Activated gamma-delta T cell (primary cell): ENCODE measurements at places on chromosomes 6 and 20.
A peak's percentile ranks its signal among the peaks of the same experiment; 100 is the strongest.

DNA sequence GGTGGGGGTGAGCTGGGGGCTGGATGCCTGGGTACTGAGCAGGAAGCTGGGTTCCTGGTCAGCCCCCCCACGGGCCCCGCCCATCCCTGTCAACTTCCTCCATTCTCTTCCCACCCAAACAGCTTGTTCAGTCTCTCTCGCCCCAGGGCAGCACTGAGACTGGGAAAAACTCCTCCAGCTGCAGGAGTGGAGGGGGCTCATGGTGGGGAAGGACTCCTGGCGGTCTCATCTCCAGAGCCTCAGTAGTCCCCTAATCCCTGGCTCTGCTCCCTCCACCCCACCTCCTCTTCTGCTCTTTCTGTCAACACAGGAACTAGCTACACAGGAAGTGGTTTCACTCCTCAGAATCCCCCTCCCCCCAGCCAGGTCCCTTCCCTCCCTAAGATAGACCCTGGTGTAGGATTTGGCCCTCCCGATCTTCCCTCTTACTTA is at the start of gene GPSM3:
Gene GPSM3 (minus strand): TSS at position 36 of the 432 bp plus-strand sequence. CDS start 130 bp downstream, outside the sequence.
- no peak for DNase-seq

- no peak for DNase-seq
These were observed 431.7 kb upstream of the MAP3K7 start for GRCh38 chr6:91018586-91018985.

DNA sequence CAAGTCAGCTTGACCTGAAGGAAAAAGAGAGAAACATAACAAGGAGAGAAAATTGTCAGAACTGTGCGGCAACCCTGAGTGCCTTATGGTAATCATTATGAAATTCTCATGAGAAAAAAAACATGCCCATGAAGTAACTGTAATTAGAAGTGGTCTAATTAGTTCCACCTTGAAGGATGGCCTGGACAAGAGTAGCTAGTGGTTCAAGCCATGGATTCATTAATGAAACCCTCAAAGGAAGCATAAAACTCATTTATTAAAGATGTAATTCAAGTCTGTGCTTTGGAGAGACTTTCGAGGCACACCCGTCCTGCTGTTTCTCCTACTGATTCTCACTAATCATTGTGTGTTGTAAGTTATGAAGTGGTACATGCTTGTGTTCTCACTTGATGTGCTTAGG is 160.2 kb downstream of the PHF3 start:
- no peak for DNase-seq

DNA sequence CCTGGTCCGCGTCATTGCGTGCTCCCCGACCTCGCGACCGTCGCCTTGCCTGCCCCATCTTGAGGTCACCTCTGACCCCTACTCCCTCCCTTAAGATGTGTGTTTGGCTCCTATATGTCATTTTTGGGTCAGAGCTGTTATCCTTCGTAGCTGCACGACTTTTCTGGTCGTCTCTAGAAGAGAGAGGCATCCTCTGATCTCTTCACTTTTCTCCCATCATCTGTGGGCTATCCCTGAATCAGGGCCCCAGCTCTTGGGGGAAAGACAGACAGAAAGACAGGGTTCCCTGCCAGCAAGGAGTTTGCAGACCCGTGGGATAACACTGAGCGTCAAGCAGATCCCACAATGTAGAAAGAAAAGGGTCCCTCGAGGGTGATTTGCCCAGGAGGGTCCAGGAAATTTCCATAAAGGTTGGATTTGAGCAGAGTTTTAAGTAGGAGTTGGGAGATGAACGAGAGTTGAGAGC is 555 bp downstream of the FAM120B start:
- DNase-seq, result no peak

DNA sequence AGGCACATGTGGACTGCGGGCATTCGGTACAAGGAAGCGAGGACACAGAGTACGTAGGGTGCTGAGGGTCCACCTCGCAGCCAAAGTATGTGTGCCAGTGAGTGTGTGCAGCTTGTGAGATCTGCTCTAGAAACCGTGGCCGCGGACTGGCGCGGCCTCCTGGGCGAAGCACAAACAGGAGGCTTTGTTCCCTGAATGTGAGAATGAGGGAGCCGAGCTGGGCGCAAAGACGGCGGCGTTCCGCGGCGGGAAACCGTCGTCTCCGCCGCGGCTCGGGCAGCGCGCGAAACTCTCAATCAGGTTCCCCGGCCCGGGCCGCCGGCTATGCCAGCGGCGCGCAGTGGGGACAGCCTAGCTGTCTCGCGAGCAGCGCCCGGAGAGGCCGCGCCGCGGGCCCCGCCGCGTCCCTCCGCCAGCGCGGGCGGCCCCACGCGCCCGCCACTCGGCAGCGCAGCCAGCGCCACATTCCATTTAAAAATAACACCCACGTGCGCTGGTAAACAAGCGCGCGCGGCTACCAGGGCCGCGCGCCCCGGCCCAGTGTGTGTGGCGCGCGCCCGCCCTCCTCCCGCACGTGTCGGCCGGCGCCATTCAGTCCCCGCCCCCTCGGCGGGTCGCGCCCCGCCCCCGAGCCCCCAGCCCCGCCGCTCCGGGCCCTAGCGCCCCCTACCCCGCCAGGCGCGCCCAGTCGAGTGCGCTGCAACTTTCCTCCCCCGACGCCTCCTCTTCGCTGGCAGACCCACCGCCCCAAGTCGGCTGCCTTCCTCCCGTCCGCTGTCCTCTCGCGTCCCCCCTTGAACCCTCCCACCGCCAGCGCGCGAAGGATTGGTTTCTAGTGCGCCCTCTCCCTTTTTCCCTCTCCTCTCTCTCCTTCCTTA is 3.0 kb upstream of the FOXO3 start:
- peak; percentile 80 for DNase-seq

DNA sequence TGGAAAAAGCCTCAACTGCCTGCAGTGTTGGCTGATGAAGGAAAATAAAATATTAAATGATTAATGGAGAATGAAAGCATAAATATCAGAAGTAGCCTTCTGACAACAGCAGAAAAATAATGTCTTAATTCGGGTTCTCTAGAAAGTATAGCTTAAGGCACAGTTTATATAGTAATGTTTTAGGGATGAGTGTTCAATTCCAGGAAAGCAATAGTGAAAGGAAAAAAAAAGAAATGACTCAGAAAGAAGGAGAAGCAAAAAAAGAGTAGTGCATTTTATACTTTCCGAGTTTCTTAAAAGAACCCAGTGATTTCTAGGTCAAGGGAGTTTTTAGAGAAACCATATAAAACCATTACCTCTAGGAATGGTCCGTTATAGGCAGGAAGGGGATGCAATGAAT is 137.3 kb downstream of the HTR1B start:
- no peak for DNase-seq

DNA sequence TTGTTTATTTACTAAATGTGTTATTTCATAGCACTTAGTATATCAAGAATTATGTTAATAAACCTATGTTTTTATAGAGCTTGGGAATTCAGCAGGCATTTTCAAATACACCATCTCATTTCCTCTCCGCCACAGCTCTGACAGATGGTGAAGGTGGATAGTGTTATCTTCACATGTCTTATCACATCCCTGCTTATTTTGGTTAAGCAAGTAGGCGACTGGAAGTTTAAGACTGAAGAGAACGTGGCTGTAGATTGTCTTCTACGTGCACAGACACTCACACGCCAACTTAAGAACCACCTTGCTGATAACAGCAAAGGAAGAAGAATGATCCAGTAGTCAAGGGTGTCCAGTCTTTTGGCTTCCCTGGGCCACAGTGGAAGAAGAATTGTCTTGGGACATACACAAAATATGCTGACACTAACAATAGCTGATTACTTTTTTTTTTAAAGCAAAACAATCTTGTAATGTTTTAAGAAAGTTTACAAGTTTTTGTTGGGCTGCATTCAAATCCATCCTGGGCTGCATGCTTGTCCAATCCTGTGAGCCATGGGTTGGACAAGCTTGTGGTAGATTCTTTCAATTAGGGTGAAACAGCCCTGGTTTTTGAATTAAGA is 43.3 kb upstream of the SCGN start:
- DNase-seq, result no peak

DNA sequence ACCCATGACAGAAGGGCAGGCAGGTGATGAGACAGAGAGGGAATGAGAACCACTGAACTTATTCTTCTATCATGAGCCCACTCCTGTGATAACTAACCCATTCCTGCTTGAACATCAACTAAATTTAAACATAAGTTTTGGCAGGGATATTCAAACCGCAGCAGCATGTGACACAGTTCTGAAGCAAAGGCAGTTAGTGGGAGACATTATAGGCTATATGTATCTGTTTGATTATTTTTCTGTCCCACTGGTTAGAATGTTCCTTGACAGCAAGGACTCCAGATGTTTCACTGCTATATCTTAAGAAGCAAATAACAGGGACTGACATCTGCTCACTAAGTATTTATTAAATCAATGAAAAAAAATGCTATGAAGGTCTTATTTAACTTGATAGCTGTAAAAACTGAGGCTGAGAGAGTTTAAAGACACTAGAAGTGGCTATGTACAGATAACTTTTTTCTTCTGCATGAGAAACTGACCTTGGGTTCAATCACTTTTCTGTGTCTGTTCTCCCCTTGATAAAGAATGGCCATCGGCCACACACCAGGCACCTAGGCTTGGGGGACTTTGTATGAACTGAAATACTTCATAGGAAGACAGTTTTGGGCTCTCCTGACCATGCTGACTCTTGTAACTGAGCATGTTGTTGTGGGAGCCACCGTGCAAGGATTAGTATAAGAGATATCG is 90.9 kb downstream of the CEP162 start:
- DNase-seq, result no peak

GRCh38 chr20:9628141-9628540 is 113.8 kb downstream of the LAMP5 start:
- DNase-seq, result no peak

DNA sequence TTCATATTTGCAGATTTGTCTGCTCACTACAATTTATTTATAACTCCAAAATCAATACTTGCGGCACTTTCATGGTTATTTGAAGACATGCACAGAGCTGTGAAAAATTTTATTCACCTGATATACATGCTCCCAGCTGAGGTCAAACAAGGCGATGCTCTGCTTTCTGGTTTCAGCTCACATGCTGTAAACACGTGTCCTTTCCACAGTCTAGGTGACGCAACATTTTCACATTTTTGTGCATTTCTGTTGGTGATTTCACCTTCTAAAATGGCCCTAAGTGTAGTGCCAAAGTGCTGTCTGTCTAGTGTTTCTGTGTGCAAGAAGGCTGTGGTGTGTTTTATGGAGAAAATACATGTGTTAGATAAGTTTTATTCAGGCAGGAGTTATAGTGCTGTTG is 650.5 kb downstream of the RNF144B start:
- no peak for DNase-seq

DNA sequence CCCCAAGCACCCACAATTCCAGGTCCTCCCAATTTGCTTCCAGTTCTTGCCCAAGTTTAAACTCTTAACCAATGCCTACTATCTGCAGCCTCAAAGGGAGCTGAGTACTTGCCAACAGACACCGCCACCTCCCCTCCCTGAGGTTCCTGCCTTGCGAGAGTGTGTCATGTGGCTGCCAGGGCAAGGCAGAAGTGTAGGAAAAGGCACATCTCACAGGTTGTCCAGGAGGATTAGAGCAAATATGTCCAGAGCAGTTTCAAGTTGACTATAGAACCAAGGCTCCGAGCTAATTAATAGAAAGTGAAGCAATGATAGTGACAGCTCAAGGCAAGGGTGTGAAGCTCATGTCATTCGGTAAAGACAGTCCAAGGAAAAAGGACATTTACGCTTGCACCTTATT is 127.8 kb downstream of the ATXN1 start:
- no peak for DNase-seq

DNA sequence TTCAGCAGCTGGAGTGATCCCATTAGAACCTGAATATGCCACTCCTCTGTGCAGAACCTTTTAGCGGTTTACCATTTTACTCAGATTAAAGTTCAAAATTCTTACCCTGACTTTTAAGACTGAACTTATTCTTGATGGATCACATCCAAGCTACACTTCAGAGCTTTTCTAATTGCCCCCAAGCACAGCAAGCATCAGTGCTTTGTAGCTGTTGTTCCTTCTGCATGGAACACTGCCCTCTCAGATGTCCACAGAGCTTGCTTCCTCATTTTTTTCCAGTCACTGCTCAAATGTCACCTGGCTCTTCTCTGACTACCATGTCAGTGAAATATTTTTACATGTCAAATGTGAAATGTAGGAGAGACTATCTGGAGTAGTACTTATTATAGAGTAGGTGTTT is 1.6 kb upstream of the SLC35B3 start:
- DNase-seq, result no peak

- DNase-seq, result no peak
These were observed 88.7 kb downstream of the THBS2 start for GRCh38 chr6:169164986-169165385.

DNA sequence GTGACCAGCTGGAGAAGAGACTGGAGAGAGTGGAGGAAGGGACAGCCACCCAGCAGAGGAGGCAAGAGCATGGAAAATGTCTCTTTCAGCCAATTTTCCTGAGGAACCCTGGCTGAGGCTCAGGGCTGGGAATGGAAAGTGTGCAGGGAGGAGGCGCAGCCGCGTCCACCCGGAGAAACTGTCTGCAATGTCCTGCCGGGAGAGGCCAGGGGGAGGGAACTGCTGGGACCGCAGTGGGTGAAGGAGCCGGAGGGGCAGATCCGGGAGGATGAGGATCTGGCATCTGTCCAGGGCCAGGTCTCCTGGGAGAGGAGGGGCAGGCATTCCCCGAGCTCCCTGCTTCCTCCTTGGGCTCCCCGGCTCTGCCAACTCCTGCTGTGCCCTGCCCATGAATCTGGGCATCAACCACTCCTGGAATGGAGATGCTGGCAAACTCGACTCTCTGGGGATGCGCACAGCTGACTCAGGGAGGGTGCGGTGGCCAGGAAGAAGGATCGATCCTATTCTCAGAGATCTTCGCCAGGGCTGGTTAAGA is 17.4 kb upstream of the HM13 start:
- DNase-seq, result no peak

GRCh38 chr6:118660218-118660569 is 8.8 kb upstream of the CEP85L start:
- DNase-seq, result no peak

- DNase-seq, result no peak
These were observed 555.8 kb downstream of the PKHD1 start for GRCh38 chr6:51531623-51532022.

DNA sequence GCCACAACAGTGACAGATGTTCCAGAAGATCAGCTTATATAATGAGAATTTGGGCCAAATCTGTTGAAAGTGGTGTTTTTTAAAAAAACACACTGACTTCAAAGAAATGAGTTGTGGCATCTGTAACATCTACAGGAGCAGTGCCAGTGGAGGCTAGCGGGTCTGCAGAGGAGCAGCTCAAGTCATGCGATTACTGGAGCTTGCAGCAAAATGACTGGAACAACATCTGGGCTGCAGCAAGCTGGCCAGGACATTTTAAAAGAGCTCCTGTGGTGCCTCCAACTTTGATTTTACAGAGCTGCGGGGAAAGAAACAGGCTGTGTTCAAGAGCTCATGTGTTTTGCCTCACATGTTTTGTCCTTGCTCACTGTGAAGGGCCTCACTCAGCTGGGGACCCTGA is 57.2 kb downstream of the TBX18 start:
- no peak for DNase-seq

DNA sequence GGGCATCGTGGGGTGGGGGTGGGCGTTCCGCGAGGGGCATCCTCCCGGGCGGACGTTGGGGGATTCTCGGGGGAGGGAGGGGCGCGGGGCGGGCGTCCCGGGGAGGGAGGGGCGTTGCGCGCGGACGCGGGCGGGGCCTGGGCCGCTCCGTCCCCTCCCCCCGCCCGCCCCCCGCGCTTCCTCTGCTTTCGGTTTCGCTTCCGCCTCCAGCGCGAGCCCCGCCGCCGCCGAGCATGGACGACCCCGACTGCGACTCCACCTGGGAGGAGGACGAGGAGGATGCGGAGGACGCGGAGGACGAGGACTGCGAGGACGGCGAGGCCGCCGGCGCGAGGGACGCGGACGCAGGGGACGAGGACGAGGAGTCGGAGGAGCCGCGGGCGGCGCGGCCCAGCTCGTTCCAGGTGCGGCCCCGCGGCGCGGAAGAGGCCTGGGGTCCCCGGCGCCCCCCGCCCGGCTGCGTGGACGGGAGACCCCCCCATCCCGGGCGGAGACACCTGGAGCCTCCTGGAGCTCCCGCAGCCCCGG is at the start of gene OGFR:
Gene OGFR (plus strand): TSS at position 209 of the 528 bp plus-strand sequence. CDS start 25 bp downstream, at position 234.
- peak; percentile 71 for DNase-seq
